ENCODE measurements at places on chromosomes 16 and 17.

DNA sequence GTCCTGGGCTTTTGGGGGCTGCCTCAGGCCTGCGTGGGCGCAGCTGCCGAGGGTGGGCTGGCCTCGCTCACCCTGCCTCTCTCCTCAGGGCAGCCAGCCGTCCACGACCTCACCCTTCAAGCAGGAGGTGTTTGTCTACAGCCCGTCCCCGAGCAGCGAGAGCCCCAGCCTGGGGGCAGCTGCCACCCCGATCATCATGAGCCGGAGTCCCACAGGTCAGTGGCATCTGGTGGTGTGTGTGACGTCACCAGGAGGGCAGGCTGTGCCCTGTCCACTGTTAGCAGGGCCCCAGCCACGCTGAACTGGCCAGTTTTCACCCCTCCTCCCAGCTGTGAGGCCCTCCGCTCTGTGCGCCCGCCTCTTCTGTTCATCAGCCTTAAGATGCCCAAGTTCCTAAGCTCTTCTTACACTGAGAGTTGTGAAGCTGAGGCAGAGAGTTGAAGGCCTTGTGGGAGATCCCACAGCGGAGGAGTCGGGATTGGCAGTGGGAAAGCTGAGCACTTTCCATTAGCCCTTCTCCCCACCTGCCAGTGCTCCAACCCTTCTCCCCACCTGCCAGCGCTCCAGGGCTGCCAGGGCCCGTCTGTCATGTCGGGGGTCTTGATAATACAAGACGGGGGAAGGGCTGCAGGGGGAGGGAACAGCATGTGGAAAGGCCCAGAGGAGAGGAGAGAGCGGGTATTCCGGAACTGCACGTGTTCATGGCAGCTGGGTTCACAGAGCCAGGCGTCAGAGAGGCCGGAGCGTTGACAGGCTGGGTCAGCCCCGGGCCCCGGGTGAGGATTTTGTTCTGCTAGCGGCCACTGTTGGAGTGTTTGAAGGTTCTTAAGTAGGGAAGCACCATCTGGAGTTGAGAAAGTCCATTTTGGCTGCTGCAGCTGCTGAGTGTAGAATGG is 36.3 kb downstream of the OR1D5 start:
- DNase-seq = peak; percentile 62

- DNase-seq = no peak
Observed at GRCh38 chr17:1322480-1322879, 43.0 kb downstream of the TRARG1 start.

DNA sequence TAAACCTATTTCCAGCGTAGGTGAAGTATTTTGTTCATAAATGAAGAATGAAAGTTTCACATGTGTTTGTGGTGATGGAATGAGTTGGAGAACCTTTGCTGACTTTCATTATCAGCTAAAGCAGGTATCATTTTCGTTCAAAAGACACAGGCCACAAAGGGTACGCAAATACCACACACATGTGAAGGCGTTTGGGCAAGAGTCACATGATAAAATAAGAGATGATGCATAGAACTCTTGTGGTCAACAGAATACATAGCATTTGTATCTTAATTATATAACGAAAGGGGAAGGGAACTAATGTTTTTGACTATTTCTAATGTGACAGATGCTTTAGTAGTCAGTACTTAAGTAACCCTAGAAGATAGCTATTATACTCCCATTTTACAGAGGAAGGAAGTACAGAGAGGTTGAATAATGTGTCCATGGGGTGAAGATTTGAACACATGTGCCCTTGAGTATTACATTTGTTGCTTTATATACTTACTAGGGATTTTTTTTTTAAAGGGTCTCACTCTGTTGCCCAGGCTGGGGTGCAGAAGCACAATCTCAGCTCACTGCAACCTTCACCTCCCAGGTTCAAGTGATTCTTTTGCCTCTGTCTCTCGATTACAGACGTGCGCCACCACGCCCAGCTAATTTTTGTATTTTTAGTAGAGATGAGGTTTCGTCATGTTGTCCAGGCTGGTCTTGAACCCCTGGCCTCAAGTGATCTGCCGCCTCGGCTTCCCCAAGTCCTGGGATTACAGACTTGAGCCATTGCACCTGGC is 4.8 kb downstream of the RPA1 start:
- no peak for DNase-seq

GRCh38 chr16:17520561-17520960 is 49.8 kb upstream of the XYLT1 start:
- DNase-seq = no peak

DNA sequence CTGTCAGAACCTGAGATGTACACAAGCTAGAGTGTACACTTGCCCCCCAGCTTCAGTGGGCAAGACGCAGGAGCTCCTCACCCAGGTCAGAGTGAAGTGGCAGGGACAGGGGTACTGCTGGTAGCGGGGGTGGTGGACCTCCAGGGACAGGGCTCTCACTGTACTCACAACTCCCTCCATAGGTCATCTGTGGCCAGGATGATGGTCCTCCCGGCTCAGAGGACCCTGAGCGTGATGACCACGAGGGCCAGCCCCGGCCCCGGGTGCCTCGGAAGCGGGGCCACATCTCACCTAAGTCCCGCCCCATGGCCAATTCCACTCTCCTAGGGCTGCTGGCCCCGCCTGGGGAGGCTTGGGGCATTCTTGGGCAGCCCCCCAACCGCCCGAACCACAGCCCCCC is 2.7 kb downstream of the NXPH3 start:
- no peak for DNase-seq

GRCh38 chr17:83176623-83177583 is 97.5 kb downstream of the METRNL start:
- no peak for DNase-seq

- DNase-seq = peak; percentile 44
Observed at GRCh38 chr16:88673716-88674379, 11.0 kb upstream of the MVD start.

DNA sequence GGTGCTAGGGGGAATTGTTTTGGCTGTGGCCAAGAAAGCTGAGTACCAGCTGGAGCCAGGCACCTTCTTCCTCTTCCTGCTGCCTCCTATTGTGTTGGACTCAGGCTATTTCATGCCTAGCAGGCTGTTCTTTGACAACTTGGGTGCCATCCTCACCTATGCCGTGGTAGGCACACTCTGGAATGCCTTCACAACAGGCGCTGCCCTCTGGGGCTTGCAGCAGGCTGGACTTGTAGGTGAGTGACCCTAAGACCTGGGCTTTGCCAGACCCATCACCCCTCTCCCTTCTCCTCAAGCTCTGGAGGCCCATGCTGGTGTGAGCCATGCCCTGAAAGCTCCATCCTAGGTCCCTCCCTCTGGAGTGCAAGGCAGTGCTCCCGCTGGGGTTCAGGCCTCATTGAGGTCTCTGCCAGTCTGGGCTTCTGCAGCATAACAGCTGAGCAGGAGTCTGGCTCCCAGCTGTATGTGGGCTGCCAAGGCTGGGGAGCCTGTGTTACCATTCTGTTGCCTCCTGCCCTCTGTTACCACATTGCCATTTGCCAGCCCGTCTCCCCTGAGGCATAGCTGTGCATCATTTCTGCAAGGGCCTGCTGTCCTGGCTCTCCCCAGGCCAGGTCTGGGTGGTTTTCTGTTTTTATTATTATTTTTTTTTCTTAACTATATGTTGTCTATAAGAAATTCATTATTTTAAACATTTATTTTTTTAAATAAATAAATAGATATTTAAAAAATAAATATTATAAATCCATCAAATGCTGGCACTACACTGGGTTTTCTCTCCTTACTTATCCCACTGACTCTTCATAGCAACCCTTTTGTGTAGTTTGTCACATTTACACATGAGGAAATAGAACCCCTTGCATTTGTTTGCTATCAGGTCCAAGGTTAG is 4.1 kb downstream of the SLC9A5 start:
- no peak for DNase-seq

GRCh38 chr17:77749321-77749751 is 209.2 kb upstream of the TNRC6C start:
- no peak for DNase-seq

- no peak for DNase-seq
Observed at GRCh38 chr16:62038225-62038624, 2.0 kb upstream of the CDH8 start.

DNA sequence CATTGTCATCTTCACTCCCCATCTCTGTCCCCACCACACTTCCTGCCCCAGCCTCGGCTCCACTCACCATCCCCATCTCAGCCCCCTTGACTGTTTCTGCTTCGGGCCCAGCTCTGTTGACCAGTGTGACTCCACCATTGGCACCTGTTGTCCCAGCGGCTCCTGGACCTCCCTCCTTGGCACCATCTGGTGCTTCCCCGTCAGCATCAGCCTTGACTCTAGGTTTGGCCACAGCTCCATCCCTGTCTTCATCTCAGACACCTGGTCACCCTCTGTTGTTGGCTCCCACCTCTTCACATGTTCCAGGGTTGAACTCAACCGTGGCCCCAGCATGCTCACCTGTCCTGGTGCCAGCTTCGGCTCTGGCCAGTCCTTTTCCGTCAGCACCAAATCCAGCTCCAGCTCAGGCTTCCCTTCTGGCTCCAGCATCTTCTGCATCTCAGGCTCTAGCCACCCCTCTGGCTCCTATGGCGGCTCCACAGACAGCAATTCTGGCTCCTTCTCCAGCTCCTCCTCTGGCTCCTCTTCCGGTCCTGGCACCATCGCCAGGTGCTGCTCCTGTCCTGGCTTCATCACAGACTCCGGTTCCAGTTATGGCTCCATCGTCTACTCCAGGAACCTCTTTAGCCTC is 24.4 kb upstream of the PHKG2 start:
- DNase-seq = no peak

DNA sequence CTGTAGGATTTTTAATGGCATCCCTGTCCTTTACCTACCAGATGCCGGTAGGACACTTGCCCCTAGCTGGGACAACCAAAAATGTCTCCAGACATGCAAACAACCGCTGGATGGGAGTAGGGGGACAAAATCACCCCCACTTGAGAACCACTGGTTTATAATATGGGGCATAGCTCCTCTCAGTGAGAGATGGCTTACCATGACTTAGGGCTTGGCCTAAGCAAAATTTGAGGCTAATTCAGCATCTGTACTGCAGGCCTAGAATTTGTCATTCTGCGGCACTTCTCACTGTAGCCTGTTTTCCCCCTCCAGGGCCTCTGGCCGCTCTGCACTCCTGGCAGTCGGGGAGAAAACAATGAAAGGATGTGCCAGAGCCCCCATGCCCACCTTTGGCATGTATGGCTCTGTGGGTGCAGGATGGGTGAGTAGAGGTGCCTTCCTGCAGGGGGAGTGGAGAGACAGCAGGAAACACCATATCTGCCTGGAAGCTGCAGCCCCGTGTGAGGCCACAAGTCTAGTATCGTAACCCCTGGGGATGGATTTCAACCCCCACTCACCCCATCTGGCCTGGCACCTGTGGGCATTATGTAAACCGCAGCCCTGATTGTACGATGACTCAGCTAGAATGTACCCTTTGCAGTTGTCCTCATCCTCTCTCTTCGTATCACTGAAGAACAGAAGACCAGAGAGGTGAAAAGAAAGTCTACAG is 268.1 kb downstream of the SOX9 start:
- no peak for DNase-seq

GRCh38 chr16:48232493-48233040 is 11.5 kb upstream of the LONP2 start:
- no peak for DNase-seq

- no peak for DNase-seq
Observed at GRCh38 chr16:77873066-77873465, 84.7 kb downstream of the VAT1L start.
